CD4-positive, alpha-beta T cell (primary cell): ENCODE measurements at places on chromosomes 5 and 9. TPM values are rescaled to one million over a fixed set of nuclear protein-coding genes. Genes with fewer than 3 reads are reported as not detected.
A peak's percentile ranks its signal among the peaks of the same experiment; 100 is the strongest.

Gene NINJ1
- total RNA-seq = 87.9 TPM

Gene TAF11L10
- total RNA-seq = not detected

Gene LOX
- 0.11 TPM for total RNA-seq

Gene CXCL14
- total RNA-seq = not detected

Gene SUSD1
- 5.4 TPM for total RNA-seq

DNA sequence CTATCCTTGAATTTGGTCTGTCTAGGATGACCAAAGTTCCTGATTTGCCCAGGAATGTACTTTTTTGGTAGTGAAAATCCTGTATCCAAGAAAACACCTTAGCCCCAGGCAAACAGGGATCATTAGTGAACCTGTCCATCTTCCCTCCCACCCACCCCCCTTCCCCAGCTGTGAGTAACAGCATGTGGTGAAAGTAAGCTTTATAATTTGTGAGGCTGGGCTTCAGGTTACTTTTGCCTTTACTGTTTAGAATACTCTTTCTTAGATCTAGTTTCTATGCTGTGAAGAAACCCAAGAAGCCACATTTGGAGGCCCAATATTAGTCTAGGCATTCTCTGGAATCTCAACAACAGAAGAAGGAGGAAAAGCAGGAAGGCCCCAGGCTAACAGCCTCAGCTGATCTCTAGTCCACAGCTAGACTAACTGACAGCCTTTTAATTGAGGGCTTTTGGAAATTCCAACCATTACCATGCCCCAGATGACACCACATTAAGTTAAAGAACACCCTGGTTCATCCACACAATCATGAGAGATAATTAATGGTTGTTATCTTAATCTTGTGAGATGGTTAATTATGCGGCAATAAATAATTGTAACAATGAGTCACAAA lies 703.0 kb upstream of the NUDT12 start:
- DNase-seq = no peak

GRCh38 chr5:137498736-137499505 lies at the start of gene SPOCK1:
Gene SPOCK1, minus strand, starts transcription at chr5:137499326.
- DNase-seq = peak; percentile 66

- no peak for DNase-seq
Measured at GRCh38 chr9:35294556-35294955, 132.7 kb downstream of the UNC13B start.

DNA sequence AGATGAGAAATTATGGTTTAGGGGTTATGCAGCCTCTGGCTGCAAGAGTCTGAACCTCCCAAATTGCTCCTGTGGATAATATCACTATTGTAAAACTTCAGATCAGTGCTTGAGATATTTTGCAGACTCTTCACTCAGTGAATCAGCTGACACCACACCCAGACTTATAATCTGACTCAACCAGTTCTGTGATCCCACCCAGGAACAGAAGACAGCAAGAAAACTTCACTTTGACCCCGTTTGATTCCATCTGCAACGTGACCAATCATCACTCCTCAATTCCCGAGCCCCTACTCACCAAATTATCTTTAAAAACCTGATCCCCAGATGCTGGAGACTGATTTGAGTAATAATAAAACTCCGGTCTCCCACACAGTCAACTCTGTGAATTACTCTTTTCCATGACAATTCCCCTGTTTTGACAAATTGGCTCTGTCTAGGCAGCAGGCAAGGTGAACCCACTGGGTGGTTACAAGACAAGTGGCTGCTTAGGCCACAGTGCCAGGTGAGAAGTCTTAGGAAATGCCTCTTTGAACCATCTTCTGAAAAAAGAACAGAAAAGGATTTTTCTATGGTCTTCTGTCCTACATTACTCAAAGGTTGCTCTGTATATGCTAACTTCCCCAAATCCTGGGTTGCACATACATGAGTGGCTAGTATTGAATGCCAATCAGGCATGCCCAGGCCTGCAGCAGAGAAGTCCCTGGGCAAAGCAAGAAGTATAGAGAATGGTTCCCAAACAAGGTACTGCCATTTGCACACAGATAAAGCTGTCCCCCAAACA lies 588.0 kb downstream of the PRELID2 start:
- DNase-seq = no peak

- DNase-seq = no peak
Measured at GRCh38 chr9:134707031-134707680, 65.6 kb downstream of the COL5A1 start.

GRCh38 chr9:126494264-126494663 lies 119.5 kb upstream of the LMX1B start:
- DNase-seq = no peak

DNA sequence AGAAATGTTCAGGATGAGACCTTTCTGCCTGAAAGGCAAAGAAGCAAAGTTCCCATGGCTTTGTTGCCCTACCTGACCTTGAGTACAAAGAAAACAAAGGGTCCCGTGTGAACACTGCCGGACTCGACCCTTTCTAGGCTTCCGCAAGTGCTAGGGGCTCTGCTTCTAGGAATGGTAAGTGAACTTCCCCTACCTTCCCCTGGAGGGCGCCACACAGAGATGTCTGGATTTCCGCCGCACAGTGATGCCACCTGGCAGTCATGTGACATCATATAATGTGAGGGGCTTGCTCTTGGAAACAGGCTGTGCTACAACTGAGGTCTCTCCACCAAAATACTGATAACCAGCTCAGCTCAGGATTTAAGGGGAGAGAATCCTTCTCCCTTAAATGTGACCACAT lies 56.6 kb downstream of the HSD17B3 start:
- no peak for DNase-seq

GRCh38 chr9:24793787-24794186 lies 248.1 kb upstream of the IZUMO3 start:
- DNase-seq = no peak

DNA sequence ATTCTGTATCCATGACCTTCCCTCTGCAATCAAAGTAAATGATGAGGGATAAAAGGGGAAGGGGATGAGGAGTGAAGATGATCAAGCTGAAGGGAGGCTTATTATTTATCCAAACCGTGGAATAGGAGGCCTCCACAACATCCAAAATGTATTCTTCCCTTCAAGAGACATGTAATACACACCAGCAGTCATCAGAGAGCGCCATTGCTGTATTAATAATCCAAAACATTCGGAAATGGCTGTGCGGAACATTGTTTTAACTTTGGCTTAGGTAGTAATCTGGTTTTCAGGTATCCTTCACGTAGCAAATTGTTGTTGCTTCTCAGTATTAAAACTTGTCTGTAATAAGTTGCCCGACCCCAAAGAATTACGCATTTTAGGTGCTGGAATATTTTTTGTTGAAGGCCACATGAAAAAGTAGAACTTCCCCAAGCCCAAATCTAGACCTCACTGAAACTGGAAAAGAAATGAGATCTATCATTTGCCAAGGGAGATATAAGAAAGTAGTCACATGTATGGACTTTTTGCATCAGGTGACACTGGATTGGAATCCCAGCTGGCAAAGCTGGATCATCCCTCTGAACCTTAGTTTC lies 2.6 kb upstream of the BOD1 start:
- DNase-seq = peak; percentile 62

- peak; percentile 25 for DNase-seq
Measured at GRCh38 chr5:146751781-146752401, 126.7 kb downstream of the PPP2R2B start.

DNA sequence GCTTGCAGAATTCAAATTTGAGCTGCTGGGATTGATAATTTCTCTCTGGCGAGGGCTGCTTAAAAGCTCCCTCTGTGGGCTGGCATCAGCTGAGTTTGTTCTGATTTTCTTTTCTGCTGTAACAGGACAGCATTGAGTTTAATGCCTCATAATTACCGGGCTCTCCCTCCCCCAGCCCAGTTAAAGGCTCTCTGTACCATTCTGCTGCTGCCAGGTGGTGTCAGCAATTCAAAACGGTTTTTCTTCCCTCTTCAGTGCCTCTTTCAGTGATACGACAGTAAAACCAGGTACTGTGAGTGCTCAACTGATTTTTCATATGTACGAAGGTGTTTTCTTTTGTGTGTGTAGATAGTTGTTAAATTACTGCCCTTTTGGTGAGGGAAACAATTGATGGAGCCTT lies 509.3 kb upstream of the CTNND2 start:
- DNase-seq = no peak
